ENCODE measurements at places on chromosomes 7 and 10.

DNA sequence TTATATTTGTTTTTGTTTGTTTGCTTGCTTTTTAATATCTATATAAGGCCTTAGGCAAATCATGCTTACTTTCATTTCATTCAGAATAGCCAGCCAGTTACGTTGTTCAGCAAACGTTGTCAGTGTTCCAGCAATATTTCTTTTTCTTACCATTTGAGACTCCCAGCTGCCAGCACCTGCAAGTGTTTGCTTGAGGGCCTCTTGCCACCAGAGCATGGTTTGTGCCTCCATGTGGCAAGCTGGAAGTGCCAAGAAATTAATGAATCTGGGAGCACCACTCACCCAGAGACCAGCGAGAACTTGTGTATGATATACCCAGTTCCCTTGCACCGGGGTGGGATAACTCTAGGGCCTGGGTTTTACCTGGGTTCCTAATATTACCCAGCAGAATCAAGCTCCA, 177.1 kb upstream of the CSTF2T start:
- H3K27me3 ChIP-seq, result no peaks in the 10 kb centered on the region
- DNase-seq, result no peak
- H3K4me1 ChIP-seq, result peaks cover 15% of the 10 kb centered on the region
- H3K36me3 ChIP-seq, result peaks cover 5% of the 10 kb centered on the region

DNA sequence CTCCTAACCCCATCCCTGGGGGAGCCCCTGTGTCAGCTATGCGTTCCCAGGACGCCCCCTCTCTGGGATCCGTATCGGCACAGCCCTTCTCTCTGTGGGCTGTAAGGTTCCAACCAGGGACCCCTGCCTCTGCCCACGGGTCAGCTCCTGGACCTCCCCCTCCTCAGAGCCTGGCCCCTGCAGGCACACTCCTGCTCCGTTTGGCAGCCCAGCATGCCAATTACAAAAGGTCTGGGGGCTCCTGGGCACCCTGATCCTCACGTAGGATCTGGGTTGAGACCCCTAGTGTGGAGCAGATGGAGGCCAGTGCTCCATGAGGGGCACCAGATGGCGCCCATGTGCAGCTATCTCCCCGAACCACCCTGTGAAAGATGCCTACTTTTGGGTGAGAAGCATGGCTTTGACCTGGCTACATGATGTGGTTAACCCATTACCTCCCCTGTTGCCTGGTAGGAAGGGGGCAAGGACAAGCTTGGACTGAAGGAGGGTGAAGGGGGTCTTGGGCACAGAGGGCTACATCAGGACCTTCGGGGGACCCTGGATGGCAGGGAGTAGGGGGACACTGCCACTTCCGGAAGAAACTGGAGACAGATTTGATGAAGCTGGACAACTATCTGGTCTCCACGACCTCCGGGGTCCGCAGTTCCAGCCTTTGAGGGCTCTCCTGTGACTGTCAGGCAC, 9.0 kb downstream of the TACR2 start:
- H3K4me1 ChIP-seq, result peaks cover 20% of the 10 kb centered on the region
- H3K4me3 ChIP-seq, result no peak overlapping the region
- H3K27ac ChIP-seq, result peak overlapping the region; percentile 43

DNA sequence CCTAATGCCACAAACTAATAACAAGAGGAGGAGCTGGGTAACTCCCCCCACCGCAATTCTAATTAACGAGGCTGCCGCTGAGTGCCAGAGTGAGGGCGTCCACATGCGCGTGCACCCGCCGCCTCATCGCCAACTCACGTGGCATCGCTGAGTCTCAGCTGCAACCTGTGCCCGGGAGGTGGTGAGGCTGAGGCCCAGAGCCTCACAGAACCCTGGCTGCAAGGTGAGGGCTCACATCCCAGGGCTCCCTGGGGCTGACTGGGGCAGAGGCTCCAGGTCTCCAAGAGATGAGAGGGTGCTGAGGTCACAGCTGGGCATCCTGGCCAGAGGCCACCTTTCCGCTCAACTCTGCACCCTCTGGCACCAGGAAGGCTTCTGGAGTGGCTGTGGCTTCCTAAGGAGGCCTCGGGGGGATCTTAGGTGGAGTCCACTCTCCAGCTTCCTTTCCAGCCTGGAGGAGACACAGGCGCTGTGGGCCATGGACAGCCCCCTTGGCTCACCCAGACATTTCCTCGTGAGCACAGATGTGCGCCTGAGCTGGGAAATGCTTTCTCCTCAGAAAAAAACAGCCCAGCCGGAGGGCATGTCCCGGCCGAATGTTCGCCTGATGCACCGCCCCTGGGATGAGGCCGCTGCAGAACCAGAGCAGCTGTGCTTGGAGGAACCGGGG, 242.6 kb downstream of the MAD1L1 start:
- no peak for DNase-seq
- H3K4me3 ChIP-seq, result no peak overlapping the region
- H3K4me1 ChIP-seq, result peaks cover 36% of the 10 kb centered on the region

GRCh38 chr10:30823651-30824050, 194.1 kb upstream of the LYZL2 start:
- H3K27ac ChIP-seq, result no peak overlapping the region
- peaks cover 2% of the 10 kb centered on the region for H3K27me3 ChIP-seq
- H3K4me3 ChIP-seq, result no peak overlapping the region
- no peaks in the 10 kb centered on the region for H3K36me3 ChIP-seq

GRCh38 chr7:151454305-151454704, 14.4 kb upstream of the CRYGN start:
- no peak for DNase-seq
- peaks cover 7% of the 10 kb centered on the region for H3K36me3 ChIP-seq
- H3K27ac ChIP-seq, result no peak overlapping the region
- H3K27me3 ChIP-seq, result no peaks in the 10 kb centered on the region
- H3K4me3 ChIP-seq, result no peak overlapping the region
- peaks cover 5% of the 10 kb centered on the region for H3K4me1 ChIP-seq

Measured in glutamatergic neuron (in vitro differentiated cells).